ENCODE measurements at places on chromosomes 7 and 10.

- DNase-seq: no peak
Observed at GRCh38 chr10:70315815-70316214, 32.0 kb upstream of the NPFFR1 start.

GRCh38 chr10:133335246-133336117 is 1.2 kb downstream of the CALY start:
- peak; percentile 39 for DNase-seq

GRCh38 chr7:152435384-152436110 is at the start of gene KMT2C:
Gene KMT2C, minus strand, starts transcription at chr7:152436003. Its CDS starts 217 bp downstream, at chr7:152435786.
- DNase-seq: peak; percentile 52

- DNase-seq: peak; percentile 4
Observed at GRCh38 chr10:115773832-115774231, 499.2 kb downstream of the GFRA1 start.

DNA sequence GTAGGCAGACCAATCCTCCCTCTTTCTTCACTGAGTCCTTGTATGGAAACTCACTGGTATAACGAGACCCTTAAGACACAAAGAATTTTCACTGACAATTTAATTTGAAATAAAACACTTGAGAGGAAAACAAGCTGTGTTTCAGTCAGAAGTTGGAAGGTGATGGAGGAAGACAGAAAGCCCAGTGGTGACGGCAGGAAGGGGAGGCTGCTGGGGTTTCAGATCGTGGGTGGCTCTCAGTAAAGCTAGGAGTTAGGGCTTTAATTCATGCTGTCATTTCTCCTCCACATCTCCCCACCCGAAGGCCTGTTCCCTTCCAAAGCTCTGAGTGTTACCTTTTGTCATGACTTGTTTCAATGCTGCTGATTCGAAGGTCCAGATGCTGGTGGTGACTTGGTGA is 605.2 kb upstream of the DPP6 start:
- no peak for DNase-seq

DNA sequence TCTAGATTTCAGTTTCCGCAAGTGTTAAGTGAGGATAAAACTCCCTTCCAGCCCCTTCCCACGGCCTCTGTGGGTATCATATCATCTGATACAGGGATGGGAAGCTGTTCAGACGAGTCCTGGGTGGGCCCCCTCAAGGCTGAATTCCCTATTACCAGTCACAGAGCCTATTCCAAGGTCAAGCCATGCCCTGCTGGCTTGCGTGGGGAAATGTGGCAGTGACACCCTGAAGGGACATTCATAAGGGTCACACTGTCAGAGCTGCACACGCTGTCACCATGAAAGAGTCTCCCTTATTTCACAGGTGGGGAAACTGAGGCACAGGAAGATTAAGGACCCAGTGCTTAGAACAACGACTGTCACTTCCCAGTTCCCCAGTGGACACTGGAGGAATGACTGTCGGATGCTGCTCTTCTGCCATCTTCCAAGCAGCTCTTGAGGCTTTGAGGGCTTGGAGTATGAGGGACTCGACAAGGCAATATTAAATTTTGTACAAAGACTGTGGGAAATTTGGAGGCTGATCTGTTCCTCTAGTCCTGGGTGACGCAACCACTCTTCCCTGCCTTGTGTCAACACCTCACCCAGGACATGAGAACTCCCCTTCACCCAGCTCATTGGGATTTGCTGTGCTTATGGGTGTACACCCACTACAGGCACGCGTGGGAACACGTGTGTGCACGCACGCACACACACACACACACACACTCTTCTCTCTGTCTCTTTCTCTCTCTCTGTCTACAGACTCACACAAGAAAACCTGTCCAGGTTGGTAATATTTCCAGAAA is 386.0 kb downstream of the RPS24 start:
- DNase-seq: no peak

DNA sequence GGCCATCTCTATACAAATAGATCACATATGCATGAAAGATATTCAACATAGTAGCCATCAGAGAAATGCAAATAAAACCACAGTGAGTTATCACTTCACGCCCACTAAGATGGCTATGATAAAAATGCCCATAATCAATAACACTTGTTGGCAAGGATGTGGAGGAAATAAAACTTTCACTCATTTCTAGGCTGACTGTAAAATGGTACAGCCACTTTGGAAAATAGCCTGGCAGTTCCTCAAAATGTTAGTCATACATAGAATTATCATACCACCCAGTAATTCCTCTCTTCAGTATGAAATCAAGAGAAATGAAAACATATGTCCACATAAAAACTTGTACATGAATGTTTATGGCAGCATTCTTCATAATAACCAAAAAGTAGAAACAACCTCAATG is 324.9 kb downstream of the LRRTM3 start:
- no peak for DNase-seq

- DNase-seq: no peak
Observed at GRCh38 chr10:11237571-11237970, 219.9 kb downstream of the CELF2 start.

GRCh38 chr7:25851332-25852210 is 300.4 kb upstream of the NFE2L3 start:
- peak; percentile 79 for DNase-seq

GRCh38 chr10:44297963-44298362 is 86.9 kb downstream of the CXCL12 start:
- DNase-seq: no peak

GRCh38 chr10:90352288-90352687 is 505.6 kb downstream of the HTR7 start:
- peak; percentile 5 for DNase-seq

DNA sequence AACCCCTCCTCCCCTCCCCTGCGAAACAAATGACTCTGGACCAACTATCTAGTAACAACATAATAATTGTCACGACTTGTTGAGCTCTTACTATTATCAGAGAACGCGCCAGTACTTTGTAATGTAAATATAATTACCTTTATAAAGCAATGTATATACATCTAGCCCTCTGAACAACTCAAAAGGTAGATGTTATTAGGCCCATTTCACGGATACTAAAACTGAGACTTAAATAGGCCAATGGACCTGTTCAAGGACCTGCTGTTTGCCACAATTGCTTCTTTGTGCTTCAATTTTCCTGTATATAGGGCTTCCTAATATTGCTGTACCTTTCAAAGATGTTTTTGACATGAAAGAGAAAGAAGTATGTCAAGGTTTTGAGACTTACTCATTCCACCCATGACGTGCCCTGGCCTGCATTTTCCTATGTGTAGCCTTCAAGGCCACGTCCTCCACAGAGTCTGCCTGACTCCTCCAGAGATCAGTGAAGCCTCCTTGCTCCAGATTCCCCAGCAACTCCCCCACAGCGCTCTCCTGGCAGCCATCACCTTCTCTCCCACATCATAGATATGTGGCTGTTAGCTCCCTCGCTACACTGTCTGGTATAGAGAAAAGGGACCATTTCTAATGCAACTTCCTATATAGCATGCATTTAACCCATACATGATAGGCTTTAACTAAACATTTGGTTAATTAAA is 156.6 kb downstream of the SKIDA1 start:
- DNase-seq: no peak

DNA sequence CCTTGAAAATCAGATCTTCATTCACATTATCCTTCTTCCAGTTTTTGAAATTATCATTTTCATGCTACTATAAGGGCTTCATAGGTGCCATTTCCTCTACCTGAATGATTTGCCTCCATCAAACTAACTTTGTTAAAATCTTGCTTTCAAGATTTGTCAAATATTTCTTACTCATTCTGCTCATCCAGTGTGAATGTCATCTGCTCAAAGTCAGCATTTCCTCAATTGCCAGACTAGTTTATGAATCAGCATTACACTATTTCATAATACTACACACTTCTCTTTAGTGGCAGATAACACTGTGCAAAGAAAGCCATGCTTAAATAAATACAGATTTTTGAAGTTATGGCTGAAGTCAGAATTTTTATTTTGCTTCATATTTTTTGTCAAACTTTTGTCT is 21.3 kb upstream of the LIPF start:
- peak; percentile 59 for DNase-seq

- DNase-seq: peak; percentile 73
Observed at GRCh38 chr7:137757146-137757925, 89.4 kb downstream of the DGKI start.
